ENCODE measurements at places on chromosomes 6 and 20.

DNA sequence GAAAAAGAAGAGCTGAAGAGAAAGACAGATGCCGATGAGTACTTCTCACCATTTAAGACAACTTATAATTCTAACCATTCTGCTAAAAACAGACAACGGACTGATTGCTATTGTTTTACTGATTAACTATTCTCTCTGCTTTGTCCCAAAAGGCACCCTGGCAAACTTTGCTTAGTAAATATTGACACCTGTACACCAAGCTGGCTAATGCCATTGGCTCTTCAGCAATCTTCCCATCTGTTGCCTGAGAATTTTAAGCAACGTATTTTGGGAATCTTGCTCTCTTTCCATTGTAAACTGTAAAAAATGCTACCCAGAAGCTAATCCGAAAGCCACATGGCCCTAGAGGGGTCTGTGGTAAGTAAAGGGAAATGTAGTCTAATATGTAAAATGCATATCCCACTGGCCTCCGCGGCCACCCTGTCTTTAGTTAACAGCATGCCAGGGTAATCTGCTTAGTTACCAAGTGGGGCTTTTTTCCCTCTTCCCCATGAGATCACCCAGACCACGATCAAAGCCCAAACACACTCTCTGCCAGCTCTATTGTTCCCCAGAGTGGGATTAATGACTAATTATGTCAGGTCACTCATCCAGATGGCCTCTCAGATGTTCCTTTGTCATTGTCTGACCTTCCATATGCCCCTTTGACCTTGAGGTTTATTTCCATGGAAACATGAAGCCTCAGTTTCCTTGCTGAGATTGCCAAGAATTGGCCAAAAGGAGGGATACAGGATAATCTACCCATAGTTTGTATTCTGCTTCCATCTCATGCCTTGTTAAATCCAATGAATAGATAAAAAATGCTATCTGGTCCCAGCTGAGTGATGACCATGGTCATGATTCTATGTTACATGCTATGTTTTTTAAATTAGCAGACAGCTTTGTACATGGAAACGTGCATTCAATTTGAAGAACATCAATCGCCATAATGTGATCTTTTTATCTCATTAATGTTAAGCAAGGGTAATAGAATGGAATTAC is 216.4 kb upstream of the MCHR2 start:
- DNase-seq, result no peak

DNA sequence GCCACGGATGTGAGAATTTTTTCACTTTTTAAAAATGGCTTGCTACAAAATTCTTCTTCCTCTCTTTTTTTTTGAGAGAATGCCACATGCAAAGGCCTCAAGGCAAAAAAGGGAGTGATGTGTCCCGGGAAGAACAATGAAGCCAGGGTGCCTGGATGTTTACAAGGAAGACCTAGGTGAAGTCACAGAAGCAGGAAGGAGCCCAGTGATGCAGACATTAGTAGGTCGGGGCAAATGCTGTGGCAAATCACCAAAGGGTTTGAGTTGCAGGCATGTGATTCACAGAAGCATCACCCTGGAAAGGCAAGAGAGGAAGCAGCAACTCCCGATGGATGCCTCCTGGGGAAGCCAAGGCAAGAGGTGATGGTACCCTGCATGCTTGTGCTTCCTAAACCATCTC is 46.8 kb downstream of the FARS2 start:
- DNase-seq, result no peak

DNA sequence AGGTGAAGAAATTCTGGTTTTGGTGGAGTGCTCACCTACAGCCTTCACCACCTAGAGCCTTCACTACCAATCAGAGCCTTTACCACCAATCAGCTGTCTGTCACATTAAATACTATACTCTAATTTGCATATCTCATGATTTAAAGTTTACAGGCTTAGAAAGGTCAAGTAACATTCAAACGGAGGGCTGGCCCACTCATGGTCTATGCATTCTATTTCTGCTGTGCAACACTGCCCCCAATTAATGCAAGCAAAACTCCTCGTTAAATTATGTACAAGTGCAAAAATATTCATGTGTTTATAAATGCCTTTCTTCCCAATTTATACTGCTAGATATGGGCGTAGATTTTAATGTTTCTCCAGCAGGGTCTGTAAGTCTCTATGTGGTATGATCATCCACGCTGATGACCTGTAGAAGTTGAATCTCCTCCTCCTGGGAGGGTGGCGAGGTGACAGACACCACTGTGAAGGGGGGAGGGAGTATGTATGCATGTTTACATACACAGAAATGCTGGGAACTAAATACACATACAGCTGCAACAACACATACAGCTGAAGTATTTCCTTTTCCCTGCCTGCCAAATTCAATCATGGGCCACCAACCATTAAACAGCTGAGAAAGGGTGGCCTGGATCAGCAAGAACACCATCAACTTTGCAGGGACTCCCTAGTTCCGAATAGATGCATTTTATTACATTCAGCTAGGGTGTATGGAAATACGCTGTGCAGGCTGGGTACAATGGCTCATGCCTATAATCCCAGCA is 13.1 kb downstream of the RRAGD start:
- DNase-seq, result no peak

- DNase-seq, result no peak
These were observed 7.8 kb downstream of the RBM38 start for GRCh38 chr20:57398901-57399535.

- DNase-seq, result no peak
These were observed 71.0 kb downstream of the PREP start for GRCh38 chr6:105331927-105332326.

GRCh38 chr6:84763886-84764331 is 489 bp downstream of the TBX18 start:
- no peak for DNase-seq

GRCh38 chr6:111581957-111582356 is 23.7 kb downstream of the TRAF3IP2 start:
- no peak for DNase-seq

DNA sequence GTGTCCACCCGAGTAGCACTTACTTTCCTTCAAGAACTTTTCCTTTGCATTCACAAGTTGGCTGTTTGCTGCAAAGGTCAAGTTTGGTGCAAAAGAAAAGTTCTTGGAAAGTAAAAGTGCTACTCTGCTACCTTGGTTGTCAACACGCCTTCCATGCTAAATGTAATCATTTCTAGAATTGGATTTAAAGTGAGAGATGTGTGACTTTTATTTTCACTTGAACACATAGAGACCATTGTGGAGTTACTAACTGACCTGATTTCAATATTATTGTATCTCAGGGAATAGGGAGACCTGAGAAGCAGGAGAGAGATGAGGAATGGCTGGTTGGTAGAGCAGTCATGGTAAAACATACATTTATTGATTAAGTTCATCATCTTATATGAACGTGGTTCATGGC is 49.7 kb upstream of the IFNGR1 start:
- no peak for DNase-seq

- no peak for DNase-seq
These were observed 122.8 kb upstream of the B3GAT2 start for GRCh38 chr6:71079677-71080076.

DNA sequence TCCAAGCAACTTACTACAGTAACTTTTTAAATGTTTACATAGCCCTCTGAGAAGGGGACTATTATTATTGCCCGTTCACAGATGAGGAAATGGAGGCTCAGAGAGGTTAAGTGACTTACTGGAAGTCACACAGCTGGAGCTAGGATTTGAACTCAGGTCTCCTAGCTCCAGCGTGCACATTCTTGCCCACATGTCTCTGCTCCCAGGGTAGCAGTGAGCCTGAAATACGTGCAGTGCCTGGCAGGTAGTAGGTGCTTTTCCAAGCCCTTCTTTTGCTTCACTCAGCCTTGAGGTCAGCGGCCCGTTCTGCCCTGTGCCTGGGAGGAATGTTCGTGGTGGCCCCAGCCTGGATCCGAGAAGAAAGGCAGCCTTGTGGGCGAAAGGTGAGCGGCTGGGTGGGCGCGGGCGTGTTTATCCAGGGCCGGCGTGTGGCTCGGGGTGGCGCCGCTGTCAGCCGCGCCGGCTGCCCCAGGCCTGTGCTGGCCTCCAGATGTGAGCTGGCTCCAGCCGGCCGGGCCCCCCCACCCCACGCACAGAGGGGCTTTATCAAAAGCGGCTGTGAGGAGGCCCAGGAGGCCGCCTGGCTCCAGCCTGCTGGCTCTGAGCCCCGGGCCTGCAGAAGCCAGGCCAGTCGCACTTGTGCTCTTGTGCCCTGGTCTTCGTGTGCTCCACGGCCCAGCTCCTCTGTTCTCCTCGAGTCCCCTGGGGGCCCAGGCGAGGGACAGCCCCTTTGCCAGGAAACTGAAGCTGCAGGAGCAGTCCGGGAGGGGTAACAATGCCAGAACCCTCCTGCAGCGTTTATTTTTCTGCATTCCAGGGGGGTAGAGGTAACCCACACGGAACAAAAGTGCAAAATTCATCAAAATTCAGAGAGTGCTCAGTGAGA is 58.1 kb downstream of the UBE2V1 start:
- no peak for DNase-seq

DNA sequence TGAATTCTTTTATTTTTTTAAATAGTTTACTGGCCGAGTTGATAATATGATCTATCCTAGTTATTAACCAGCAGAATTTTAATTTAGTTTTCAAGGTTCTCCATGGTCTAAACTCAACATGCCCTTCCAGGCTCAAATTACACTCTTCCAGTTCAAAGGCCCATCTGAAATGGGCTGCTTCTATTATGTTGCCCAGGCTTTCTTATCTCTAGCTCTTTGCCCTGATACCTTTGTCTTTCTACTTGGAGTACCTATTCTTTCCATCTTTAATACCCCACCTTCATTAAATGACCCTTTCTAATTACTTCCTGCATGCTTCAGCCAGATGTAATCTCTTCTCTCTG is 541.2 kb upstream of the FLRT3 start:
- DNase-seq, result no peak

DNA sequence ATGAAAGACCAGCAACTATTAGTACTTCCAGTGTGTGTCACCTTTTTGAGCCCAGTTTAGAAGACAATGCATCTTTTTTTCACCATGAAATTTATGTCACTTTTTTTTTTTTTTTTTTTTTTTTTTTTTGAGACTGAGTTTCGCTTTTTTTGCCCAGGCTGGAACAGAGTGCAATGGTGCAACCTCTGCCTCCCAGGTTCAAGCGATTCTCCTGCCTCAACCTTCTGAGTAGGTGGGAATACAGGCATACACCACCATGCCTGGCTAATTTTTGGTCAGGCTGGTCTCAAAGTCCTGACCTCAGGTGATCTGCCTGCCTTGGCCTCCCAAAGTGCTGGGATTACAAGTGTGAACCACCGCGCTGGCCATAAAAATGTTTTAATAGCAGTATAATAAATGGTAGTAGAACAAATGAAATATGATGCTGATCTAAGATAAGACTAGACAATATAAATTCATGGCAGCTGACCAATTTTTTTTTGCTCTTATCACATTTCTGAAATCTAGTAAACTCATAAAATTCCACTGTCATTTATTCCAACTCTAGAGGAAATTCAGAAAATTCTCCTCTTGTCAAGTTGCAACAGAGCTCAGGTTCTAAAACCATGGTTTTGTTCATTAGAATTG is 21.3 kb downstream of the NHSL1 start:
- no peak for DNase-seq

- no peak for DNase-seq
These were observed 4.9 kb upstream of the ZFP57 start for GRCh38 chr6:29685718-29686326.

Data from NCI-H446 treated with DMSO at 0.1 percent for 48 hours (cell line).